Cardiac fibroblast (primary cell): ENCODE measurements at places on chromosomes 1 and 21.

- no peak for DNase-seq
Observed at GRCh38 chr1:238581332-238581731, 690.6 kb upstream of the ZP4 start.

DNA sequence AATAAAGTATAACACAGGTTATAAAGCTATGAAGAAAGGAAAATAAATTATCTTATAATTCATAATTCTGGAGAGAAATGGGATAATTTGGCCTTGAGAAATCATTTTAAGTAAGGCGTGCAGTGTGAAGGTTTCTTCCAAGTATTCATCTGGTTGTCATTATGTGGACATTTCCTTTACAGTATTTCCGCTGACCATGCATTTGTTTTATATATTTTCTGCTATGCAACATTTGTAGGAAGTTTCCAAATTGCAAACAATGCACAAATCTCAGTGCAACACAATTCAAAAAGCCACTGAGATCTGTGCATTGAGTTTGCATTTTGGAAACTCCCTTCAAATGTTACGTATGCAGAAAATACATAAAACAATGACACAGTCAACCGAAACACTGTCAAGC lies 17.8 kb downstream of the ZNF670 start:
- no peak for DNase-seq

DNA sequence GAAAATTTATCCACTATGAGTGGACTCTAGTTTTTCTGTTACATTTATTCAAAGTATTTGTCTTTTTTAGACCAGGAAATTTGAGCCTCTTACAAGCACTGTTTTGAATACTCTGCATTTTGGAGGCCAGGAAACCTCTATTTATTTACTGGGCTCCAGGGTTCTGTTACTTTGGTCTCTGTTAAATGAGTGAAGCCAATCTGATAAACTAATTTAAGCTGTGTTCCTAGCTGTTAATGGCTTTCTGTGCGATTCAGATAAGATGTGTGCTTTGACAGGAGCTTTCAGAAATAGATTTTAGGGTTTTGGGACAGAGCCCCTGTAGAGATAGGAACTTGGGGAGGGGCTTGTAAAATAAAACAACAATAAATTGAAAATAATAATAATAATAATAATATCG lies 23.9 kb downstream of the ACKR1 start:
- DNase-seq, result no peak

- DNase-seq, result no peak
Observed at GRCh38 chr1:41401899-41402298, 40.7 kb downstream of the FOXO6 start.

- no peak for DNase-seq
Observed at GRCh38 chr1:185936641-185937040, 202.4 kb downstream of the HMCN1 start.

DNA sequence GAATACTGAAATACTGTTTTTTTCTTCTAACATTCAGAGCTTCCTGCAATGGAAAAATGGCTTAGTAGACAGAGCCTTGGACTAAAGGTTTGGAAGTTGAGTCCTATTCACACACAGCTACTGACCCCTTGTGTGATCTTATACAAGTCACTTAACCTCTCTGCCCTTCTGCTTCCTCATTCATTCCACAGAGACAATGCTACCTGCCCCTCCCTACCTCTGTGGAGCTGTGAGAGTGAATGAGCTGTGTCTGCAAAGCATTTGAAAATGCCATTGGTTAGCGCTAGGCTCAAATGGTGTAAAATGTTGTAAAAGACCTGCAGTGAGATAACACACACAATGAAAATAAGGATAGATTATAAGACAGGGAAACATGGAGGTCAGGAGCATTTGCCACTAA lies 214.4 kb downstream of the BARHL2 start:
- DNase-seq, result no peak

- DNase-seq, result no peak
Observed at GRCh38 chr1:4944911-4945310, 290.5 kb downstream of the AJAP1 start.

GRCh38 chr1:48882020-48882419 lies 105.3 kb upstream of the BEND5 start:
- DNase-seq, result no peak

- no peak for DNase-seq
Observed at GRCh38 chr1:219668446-219668845, 55.5 kb upstream of the ZC3H11B start.

- DNase-seq, result no peak
Observed at GRCh38 chr1:39026866-39027507, 837 bp downstream of the NDUFS5 start.

DNA sequence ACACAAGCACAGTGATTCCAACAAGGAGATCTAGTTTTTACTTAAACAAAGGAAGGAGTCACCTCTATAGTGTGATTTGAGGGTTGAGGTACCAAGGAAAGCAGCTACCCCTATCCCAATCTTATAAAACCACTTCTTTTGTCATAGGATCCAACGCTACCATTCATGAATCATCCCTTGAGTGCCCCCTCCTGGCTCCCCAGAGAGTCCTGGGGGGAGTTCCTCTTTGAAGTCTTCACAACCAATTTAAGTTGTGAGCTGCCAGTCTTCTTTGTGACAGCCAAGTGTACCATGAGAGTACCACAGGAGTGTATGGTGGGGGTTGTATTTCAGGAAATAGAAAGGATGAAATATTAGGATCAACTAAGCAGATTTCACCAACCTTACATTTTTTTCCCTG lies 39.1 kb upstream of the NHLH2 start:
- no peak for DNase-seq

DNA sequence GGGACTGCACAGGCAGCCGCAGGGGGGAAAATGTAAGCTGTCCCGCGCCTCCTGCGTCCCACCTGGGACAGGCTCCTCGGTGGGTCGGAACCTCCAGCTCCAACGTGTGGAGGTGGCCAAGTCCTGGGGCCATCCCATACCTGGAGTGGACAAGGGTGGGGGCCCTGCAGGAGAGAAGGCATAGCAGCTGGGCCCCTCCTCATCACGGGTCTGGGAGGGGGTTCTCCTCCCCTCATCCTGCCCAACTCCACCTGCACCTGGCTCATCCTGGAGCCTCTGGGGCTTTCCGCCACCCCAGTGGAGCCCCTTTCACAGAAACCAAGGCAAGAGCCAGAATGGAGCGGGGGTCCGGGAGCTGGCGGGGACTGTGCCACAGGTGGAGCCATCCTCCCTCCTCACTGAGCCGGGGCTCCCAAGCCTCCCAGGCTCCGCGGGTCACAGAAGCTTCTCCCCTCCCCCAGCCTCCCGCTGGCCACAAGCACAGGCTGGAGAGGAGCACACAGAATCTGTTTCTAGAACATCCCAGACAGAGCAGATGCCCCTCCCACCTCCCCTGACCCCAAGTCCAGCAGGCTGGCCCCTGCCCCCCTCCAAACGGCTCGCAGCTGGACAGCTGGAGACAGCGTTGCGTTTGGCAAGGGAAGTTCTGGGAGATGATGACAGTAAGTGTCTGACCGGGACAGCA lies 65.8 kb downstream of the MEGF6 start:
- DNase-seq, result peak; percentile 29

DNA sequence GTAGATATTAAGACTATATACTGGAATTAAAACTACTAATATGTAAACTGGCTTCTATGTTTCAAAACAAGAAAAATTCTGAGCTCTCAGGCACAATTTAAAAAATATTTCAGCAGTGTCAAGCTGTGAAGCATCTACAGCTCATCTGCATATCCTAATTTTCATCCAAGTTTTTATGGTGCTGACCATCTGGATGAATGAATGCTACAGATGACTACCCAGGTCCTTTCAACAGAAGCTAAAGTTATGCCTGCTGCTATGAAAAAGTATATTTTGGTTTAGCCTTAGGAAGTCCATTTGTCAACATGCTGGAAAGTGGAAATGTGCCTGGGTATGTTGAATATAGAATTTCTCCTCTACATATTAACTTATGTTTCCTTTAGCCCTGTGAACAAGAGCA lies 206.9 kb downstream of the NEGR1 start:
- DNase-seq, result no peak

DNA sequence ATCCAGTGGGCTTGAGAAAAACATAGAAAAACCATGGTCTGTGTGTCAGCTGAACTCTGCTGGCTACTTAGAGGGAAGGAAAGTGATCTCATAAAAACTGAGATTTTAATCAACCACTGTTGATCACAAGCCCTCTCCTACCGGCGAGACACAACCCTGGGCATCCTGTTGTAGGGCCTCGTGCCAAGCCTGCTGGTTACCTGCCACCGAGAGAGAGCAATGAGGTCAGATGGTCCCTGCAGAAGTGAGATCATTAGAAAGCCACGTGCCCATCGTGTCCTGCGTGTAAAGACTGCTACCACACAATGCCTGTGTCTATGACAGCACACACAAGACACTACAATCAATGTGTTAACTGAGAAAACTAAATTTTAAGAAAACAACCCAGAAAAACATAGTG lies 41.7 kb upstream of the GPR153 start:
- DNase-seq, result no peak

DNA sequence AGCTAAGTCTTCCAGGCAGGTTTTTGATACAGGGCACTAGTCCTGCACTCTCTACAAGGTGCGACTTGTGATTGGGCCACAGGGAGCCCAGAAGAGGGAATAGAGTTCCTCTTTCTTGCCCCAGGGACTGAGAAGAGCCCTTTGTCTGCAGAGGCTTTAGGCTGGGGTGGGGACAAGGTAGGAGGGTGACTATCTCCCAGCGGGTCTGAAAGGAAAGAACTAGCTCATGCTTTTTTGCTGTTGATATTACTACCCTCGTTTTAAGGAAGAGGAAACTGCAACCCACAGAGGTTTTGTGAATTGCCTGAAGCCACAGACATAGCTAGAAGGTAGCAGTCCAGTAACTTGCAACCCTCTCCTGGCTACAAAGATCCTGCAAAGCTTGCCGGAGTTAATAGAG lies 615.2 kb downstream of the MATN1 start:
- DNase-seq, result no peak

GRCh38 chr1:30300669-30301068 lies 422.7 kb downstream of the MATN1 start:
- no peak for DNase-seq

GRCh38 chr1:119367432-119368124 lies 1.0 kb upstream of the HAO2 start:
- DNase-seq, result peak; percentile 56

GRCh38 chr1:100277866-100278265 lies 11.8 kb downstream of the RTCA start:
- DNase-seq, result no peak

GRCh38 chr1:93448292-93448982 lies 519 bp downstream of the FNBP1L start:
- DNase-seq, result peak; percentile 20

- no peak for DNase-seq
Observed at GRCh38 chr1:2155147-2155598, 39.4 kb downstream of the FAAP20 start.

- no peak for DNase-seq
Observed at GRCh38 chr1:150249936-150250335, 7.6 kb upstream of the CA14 start.

DNA sequence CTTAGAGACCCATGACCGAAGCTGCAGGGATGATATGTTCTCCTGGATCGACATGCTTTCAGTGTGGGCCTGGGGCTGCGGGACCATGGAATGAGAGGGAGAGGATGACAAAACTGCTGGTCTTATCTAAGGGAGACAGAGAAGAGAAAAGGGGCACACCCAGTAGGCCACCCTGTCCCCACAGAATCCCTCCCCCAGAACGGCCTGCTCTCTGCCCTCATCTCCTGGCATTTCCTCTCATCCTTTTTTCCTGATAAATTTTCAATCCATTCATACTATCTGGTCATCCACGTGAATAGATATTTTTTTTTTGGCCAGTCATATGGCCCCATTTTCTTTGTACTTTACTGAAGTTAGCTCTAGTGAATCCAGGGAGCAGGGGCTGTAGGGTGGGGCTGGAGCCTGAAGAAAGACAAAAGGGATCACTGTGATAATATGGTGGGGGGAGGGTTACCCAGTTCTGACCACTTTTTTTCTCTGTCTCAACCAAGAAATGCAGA lies at the start of gene PKLR:
Gene PKLR (minus strand): TSS at position 97 of the 500 bp plus-strand sequence. CDS start 43 bp downstream, at position 54.
- DNase-seq, result no peak

DNA sequence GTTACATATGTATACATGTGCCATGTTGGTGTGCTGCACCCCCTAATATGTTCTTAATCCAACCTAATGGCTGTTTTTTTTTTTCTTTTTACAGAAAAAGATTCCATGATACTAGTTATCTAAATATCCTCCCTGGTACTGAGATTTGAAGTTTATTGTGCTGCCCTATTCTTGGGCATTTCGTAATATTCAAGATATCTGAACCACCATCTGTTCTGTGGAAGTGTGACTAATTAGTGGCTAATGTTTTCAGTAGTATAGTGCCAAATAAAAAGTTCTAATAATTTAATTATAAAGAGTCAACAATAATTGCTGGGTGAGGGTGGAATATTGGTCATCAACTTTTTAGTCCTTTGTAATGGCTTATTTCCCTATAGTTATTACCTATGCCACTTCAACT lies 217.5 kb downstream of the GABPA start:
- no peak for DNase-seq

DNA sequence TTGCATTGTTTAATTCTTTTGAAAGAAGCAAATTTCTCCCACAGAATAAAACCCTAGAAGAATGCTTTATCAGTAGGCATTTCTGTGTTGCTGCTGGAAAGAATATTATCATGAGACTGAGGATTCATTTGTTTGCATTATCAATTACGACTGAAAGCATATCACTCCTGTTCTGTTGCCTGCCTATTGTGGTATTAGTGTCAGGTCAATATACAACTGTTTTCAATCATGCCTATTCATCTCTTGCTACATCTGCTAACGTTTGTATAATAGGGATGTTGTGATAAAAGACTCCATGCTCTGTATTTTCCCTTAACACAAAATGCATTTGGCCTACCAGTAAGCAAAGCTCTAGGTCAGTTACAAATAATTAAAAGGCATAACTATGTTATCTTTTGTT lies 221.5 kb downstream of the PTPRC start:
- DNase-seq, result no peak

DNA sequence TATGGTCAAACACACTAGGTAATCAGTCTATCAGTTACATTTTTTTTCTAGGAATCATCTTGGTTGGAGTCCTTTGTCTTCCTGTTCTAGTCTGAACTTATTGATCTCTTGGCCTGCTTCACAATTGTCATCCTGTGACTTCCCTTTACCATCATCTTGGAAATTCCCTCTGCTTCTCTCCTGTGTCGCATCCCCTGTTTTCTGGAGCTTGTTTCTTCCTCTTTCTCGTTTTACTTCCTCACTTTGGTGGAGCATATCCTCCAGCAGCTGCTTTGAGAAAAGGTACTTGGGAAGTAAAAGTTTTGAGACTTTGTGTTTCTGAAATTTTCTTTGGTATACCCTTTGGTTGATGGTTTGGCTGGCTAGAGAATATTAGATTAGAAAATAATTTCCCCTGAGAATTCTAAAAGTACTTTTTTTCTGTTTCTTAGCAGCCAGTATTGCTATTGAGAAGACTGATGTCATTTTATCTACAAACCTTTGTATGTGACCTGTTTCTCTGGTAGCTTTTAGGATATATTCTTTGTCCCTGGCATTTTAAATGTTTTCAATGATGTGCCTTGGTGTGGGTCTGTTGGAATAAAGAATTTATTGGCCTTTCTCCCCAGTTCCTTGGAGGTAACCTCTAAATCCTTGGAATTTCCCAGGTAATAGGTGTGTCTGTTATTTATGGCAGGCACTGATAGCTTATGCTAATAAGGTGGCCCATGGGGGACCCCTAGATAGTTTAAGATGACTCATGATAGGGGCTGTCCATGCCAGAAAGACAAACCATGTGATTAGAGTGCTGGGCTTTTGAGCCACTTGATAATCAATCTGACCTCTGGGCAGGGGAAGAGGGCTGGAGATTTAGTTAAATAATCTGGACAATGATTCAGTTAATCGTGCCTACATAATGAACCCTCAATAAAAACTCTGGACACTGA lies 6.1 kb upstream of the MYCL start:
- DNase-seq, result no peak
